Kidney tubule cell (primary cell): ENCODE measurements at places on chromosomes 2 and 18.

DNA sequence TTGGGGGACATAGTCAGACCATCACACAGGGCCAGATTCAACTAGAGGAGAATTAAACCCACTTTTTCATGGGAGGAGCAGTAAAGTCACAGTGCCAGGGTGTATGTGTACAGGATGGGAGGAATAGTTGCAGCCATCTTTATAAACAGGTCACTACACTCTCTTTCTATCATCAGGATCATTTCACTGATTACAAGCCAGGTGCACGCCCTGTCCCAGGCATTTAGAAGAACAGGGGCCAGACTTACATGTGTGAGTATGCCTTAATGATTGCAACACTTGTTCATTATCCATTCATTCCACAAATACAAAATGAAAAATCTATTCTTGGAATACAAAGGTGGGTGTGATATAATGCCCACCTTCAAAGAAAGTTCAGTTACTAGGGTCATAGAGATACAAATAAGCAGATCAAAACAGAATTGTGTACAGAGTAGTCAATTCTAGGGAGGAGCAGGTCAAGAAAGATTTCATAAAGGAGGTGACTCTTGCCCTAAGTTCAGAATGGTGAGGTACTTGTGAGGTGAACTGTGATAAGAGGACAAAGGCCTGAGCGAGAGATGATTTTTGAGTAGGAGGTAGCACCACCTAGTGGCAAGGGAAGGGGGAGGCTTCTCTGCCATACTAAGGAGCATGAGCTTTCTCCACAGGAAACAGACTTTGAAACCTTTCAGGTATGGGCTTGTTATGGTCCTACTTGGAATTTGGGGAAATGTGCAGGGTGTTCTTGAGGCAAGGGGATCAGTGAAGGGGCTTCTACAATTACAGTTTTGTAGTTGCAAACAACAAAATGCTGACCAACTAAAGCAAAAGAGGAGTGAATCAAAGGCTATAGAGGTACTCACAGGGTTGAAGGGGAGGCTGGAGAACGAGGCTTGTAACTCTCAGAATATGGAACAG, 156.3 kb downstream of the SUCLG1 start:
- peak; percentile 72 for DNase-seq

DNA sequence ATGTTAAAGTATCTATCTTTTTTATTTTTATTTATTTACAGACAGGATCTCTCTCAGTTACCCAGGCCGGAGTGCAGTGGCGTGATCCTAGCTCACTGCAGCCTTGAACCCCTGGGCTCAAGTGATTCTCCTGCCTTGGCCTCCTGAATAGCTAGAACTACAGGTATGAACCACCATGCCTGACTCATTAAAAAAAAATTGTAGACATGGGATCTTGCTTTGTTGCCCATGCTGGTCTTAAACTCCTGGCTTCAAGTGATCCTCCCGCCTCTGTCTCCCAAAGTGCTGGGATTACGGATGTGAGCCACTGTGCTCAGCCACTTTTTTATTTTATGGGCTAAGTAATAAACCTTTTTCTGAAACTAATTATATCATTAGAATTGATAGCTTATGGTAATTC, 7.1 kb downstream of the MFSD6 start:
- no peak for DNase-seq

DNA sequence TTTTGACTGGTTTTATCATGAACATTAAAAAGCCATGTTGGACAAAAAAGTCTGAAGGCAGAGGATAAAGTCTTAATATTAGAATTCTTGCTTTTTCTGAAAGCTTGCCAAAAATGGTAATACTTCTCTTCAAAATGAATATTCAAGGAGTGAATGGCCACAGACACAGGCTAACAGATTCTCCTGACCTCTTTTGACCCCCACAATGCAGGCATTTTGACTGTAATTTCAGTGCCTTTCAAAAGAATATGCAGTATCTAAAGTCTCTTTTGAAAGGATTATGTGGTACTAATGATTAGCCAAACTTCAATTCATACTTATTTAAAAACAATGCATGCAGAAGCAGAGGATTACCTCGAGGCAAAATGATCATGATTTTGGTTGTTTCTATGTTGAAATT, 557.8 kb upstream of the GCFC2 start:
- DNase-seq: no peak

DNA sequence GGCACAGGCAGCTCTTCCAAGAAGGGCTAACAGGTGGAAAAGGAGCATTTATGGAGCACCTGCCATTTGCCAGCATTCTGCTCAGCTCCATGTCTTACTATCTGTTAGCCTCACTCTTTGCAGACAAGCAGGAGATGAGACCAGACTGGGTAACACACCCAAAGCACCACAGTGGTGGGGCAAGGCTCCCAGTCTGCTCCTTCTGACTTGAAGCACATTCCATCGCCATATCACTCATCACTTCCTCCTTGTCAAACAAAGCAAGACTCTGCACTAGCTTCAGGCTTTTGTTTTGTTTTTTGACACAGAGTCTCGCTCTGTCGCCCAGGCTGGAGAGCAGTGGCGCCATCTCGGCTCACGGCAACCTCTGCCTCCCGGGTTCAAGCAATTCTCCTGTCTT, 182.8 kb downstream of the MGAT5 start:
- peak; percentile 66 for DNase-seq

DNA sequence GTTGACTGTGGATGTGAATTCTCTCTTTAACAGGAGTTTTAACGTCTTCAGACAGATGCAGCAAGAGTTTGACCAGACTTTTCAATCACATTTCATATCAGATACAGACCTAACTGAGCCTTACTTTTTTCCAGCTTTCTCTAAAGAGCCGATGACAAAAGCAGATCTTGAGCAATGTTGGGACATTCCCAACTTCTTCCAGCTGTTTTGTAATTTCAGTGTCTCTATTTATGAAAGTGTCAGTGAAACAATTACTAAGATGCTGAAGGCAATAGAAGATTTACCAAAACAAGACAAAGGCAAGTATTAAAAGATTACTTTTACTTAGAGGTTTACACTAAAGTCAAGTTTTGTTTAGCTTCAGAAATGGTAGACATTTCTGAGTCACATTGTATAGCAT, 30.2 kb upstream of the TYMS start:
- no peak for DNase-seq

DNA sequence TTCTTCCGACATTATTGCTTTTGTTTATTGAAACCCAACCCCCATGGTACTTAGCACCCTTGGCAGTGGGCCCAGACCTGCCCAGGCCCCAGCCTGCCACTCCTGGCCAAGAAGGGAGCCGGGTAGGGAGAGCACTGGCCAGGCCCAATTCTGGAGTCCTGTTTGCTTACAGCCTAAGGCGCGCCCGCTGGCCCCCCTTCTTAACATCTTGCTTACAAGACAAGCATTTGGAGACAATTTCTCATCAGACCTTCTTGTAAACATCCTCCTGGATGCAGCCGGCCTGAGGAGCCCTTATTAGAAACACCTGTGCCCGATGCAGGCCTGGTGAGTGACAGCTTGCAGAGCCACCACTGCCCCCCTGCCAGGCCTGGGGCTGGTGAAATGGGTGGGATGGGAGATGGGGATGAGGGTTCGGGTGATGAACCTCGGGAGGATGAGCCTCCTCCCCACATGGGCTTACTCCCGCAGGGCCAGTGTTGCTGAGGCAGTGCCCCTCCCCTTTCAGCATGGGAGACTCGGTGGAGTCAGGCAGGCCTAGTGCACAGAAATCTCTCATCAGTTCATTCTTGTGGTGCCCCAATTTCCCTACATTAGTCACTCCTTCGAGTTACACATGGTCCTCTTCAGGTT, 217.5 kb downstream of the CYP26B1 start:
- no peak for DNase-seq

- DNase-seq: no peak
These were observed 211.4 kb downstream of the ZBTB7C start for GRCh38 chr18:48197819-48198218.

- DNase-seq: no peak
These were observed 73.5 kb downstream of the STRN start for GRCh38 chr2:36892805-36893204.

GRCh38 chr18:69982417-69982816, 34.7 kb upstream of the CD226 start:
- no peak for DNase-seq

DNA sequence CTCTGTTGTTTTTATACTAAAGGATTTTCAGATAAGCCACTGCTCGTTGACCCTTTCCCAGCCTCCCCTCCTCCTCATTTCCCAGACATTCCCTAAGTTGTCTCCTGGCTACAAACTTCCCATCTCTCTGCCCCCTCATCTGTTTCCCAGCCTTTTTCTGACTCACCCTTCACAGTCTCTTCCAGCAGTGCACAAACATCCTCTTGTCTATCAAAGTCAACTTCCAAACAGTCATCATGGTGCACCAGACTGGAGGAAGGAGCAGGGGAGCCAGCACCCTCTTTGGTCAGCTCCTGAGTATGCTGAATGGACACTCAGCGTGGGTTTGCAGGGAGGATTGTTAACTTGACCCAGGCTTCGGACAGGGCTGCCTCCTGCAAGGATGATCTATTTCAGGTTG, 26.6 kb upstream of the SPRED2 start:
- DNase-seq: peak; percentile 81

- DNase-seq: peak; percentile 43
These were observed 1.1 kb downstream of the RNF103 start for GRCh38 chr2:86622519-86623042.

DNA sequence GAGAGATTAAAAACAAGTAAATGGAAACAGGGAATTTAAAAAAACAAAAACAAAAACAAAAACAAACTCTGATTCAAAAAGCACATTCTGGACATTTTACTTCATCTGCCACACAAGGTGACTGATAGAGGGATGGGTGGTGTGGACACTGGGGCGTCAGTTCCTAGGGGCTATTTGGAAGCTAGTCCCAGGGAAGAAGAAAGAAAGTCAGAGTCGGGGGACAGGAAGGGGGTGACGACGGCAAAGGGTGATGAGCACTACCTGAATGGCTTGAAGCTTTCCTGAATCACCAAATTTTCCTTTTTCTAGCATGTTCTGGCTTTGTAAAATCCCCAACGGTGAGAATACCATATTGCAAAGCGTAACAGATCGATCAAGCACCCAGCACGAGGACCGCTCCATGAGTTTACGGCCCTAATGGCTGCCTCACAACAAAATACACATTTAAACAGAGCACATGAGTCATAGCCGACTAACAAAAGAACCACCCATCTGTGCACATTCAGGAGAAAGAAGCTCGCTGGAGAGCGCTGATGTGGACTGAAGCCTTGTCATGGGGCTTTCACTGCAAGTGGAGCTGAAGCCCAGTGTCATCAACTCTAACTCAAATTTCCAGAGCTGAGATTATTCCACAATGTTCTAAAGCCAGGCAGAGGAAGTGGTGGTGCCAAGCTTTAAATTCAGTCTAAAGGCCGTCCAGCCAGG, 178.9 kb downstream of the LNPK start:
- DNase-seq: no peak

GRCh38 chr2:16167451-16167861, 227.1 kb downstream of the MYCN start:
- no peak for DNase-seq

GRCh38 chr2:144334551-144334950, 185.4 kb downstream of the ZEB2 start:
- DNase-seq: peak; percentile 72

DNA sequence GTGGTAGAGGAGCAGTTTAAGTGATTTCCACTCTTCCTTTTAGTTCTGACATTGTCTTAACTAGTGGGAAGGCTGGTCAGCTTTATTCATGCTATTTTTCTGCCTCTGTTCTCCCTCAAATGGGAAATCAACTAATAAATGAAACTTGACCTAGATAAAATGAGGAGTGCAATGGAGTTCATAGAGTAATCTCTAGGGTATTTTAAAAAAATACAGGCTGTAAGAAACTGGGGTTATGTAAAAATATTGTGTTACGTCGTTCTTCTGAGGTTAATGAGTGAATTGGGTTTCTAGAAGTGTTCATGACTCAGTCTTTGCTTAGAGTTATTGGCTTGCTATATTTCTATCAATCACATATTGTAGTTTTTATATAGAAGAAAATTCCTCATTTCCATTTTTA, 734.5 kb downstream of the MBD2 start:
- DNase-seq: no peak

- DNase-seq: no peak
These were observed 48.7 kb downstream of the GREB1 start for GRCh38 chr2:11582612-11582861.

DNA sequence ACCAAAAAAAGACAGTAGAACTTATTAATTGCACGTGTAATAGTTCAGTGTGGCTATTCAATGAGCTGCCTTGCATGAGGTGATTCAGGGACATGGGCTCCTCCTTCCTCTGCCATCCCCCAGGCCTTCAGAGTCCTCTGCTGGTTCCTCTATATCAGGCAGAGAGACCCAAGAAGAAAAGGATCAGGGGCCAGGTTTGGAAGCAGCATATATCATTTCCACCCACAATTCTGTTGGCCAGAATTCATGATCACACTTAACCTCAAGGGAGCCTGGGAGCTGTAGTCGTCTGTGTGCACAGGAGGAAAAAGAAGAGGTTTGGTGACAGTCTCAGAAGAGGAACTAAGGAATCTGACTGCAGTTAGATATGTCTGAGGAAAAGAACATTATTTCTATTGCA, 114.0 kb upstream of the GLS start:
- peak; percentile 17 for DNase-seq

- DNase-seq: no peak
These were observed 97.4 kb upstream of the ITGA6 start for GRCh38 chr2:172329774-172330671.

DNA sequence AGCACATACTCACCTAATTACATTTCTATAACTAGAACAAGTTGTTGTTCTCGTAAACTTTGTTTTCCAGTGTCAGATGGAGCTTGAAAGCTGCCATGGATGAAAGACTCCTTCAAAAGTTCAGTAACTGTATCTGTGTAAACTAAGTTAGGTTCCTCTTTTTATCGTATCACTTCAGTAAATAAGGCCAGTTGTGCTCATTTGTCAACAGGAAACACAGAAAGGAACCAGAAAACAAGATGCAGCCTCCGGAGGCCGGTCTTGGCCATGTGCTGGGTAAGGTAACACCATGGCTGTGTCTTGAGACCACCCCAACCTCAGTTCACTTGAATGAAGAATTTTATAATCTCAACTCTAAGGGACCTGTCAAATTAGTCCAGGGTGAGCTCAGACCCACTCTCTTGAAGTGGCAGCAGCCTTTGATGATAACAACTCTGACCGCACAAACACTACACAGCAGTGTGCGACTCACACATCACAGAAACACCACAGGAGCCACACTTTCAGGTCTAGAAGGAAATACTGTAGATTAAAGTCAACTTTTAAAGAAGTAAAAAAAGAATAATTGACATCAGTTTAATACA, 213.8 kb downstream of the AFF3 start:
- no peak for DNase-seq

- no peak for DNase-seq
These were observed 180.1 kb downstream of the MGAT5 start for GRCh38 chr2:134433979-134434378.

- no peak for DNase-seq
These were observed 21.1 kb downstream of the METTL8 start for GRCh38 chr2:171412571-171413175.

DNA sequence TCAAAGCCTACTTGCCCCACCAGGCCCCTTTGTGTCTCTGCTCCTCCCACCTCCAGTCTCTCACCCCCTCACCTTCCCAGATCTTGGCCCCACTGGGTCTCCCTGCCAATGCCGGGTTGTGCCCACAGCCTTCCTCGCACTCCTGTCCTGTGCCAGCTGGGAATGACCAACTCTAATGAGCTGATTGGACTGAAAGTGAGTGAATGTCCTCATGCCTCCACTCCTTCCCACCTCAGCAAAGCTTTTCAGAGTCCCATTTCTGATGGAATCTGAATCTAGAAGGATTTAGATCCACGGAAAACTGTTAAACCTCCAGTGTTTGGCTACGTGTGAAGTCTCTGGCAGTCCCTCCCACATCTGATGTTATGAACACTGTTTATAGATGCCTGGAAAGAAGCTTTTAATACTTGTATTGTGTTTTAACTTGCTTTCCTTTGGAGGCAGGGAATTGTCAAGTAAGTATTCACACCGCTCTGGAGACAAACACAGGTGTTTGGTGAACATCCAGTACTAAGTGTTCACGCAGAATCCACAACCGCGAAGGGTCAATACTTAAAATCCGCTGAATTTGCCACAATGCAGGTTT, 103.9 kb downstream of the RTN4 start:
- DNase-seq: no peak
